ENCODE measurements at places on chromosomes 2 and 18. TPM values are rescaled to one million over a fixed set of nuclear protein-coding genes. Genes with fewer than 3 reads are reported as not detected.

DNA sequence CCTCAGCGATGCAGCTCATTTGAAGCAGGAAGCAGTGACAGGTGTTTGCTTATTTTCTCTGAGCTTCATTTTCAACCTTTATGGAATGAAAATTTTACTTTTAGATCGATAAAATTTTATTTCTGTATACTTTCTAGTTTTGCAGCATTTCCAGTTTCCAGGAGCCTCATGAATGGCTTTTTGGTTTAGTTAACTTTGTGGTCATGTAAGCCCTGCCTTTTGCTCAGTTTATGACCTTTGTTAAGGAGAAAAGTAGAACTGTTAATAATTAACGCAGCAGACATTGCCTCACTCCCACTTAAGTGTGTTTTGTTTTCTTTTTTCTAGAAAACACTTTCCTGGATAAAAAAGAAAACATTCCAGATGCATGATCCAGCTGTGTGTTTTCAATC is 4.4 kb upstream of the FARP2 start:
- DNase-seq = no peak

DNA sequence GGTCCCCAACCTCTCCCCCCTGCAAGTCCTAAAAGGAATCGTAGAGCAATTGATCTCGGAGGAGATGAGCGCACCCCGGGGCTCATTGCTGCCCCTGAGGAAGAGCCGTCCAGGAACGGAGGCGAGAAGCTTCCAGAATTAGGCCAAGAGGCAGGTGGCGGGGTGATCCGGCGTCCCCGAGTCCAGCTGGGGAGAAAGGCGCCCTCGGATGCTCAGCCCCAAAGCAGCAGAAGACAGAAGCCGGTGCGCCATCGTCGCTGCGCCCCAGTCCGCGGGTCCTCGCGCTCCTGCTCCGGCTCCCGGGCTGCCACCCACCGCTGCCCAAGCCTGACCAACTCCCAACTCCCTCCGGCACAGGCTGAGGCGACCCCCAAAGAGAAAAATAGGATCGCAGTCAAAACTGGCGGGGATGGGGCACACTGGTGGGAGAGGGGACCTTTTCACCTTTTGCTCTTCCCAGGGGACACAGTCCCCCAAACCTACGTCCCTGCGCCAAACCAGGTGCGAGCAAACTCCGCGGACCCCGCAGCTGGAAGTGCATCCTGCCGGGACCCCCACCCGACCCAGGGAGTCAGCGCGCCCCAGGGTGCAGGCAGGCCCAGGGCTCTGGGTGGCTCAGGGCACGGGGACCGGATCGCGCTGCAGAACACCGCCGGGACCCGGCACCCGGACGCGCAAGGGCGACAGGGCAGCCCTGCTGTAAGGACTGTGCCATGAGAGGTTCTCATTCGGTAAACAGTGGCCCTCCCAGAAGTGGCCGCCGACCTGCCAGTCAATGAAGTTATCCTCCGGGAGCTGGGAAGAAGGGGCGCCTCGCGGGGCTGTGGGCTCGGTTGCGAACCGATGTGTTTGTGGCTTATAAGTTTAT is 8.4 kb upstream of the MEIS1 start:
- DNase-seq = no peak

- no peak for DNase-seq
Observed at GRCh38 chr2:66239655-66240054, 195.3 kb upstream of the MEIS1 start.

The PLA2R1 gene
- polyA plus RNA-seq = 8.9 TPM

DNA sequence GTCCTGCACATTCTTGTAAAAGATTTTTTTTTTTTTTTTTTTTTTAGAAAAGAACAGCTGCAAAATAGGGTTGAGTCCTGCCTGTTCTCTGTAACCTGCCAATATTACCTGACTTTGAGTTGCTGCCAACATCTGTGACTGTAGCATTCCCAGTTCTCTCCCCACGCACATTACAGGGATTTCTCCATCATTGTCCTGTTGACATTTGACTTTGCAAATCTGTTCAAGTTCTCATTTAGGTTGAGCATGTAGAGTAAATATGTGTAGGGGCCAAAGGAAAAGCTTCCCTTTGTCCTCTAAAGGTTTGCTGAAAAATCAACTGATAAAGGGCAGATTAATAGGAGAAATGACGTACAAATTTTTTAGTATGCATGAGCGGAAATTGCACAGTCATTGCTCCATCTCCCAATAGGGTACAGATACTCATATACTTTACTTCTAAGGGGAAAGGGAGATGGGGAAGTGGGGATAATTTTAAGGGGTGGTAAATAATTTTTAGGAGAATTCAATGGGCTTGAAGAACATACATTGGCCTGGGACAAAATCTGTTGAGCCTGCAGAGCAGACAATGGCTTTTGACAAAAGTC is 385.5 kb downstream of the PIK3C3 start:
- no peak for DNase-seq

Measured in GM23248 (cell line).